ENCODE measurements at places on chromosomes 3 and 15. TPM values are rescaled to one million over a fixed set of nuclear protein-coding genes. Genes with fewer than 3 reads are reported as not detected.

DNA sequence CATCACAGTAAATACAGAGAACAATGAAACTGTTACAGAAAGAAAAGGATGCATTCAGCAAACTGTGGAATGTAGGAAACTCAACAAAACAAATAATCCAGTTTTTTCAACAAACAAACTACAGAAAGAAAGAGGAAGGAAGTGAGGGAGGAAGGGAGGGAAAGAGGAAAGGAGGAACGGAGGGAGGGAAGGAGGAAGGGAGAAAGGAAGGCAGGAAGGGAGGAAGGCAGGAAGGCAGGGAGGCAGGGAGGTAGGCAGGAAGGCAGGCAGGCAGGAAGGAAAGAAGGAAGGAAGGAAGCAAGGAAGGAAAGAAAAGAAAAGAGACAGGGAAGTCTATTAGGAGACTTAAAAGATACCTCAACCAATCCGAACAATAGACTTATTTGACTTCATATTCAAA is 135.7 kb downstream of the EFHB start:
- DNase-seq = no peak

DNA sequence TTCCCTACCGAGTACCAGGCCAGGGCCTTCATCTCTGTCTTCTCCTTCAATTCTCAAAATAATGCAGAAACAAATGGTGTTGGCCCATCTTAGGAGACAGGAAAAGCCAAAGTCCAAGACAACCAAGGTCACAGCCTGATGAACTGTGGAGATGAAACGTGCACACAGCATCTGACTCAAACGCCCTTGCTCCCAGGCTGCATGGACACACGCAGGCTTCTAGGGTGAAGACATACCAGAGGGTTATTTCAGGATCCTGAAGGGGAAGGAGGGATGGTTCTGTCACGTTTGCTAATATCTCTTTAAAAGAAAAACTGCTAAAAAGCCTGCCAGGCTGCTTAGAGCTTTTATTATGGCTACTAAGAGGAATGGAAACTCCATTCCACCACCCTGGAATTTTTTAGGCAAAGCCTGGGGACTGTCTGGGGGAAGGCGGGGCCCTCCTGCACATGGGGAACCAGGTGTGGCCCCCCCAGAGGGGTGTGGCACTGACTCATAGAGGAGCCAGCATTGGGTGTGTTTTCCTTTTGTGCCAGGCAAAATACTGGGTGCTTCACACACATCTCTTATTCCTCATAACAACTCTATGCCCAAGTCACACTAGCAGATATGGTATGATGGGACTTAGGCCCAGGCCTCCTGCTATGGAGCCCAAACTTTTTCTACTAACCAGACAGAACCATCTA is 62.9 kb downstream of the UMPS start:
- DNase-seq = no peak

DNA sequence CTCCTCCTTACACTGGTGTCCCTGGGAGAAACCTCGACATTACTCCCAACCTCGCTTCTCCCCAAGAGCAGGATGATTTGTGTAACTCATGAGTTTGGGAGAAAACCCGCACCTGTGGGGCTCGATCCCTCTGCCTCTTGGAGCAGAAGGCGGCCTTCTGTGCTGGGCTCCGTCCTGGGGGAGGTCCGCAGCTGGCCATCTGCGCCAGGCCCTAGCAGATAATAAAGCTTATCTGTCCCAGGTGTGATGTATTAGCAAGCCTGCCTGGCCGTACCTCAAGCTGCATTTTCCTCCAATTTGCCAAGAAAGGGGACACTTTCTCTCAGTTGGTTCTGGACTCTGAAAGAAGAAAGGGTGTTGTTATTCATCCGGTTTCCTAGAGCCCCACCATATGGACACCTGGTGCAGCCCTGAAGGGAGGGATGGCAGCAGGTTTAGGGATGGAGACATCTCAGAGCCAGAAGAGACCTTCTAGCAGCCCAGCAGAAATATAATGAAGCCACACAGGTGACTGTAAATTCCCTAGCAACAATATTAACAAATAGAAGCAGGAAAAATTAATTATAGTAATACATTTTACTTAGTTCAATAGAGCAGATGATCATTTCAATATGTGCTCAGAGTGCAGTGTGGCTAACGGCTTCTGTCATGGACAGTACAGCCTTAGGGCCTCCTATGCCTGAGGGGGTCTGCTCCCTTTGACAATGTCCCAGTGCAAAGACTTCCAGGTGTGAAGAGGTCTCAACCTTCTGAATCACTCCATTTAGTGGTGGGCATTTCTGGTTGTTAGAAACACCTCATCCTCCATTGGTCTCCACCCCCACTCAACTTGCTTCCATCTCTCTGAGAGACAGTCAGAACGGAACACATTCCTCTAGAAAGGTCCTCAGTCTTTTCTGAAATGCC is 94.8 kb downstream of the CPN2 start:
- no peak for DNase-seq

GRCh38 chr3:140447136-140447535 is 230.7 kb upstream of the TRIM42 start:
- DNase-seq = no peak

DNA sequence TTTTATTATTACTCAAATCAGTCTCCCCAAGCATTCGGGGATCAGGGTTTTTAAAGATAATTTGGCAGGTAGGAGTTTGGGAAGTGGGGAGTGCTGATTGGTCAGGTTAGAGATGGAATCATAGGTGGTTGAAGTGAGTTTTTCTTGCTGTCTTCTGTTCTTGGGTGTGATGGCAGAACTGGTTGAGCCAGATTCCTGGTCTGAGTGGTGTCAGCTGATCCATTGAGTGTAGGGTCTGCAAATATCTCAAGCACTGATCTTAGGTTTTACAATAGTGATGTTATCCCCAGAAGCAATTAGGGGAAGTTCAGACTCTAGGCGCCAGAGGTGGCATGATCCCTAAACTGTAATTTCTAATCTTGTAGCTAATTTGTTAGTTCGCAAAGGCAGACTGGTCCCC is 20.6 kb upstream of the TRANK1 start:
- DNase-seq = peak; percentile 90

DNA sequence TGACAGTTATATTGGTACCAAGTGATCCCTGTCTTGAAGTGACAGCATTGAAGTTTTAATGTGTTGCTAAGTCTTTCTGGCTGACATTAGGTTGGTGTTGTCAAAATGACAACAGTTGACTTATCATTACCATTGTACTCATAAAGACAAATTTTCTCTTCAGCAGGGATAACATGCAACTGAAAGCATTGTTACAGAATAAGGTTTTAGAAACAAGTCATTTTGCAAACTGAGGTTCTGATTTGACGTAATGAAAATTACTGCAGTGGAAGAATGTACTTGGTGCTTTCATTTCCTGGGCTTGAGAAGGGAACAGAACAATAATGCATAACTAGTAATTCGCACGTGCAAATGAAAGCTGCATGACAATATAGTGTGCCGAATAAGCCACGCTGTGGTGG is 75.1 kb downstream of the MOBP start:
- no peak for DNase-seq

DNA sequence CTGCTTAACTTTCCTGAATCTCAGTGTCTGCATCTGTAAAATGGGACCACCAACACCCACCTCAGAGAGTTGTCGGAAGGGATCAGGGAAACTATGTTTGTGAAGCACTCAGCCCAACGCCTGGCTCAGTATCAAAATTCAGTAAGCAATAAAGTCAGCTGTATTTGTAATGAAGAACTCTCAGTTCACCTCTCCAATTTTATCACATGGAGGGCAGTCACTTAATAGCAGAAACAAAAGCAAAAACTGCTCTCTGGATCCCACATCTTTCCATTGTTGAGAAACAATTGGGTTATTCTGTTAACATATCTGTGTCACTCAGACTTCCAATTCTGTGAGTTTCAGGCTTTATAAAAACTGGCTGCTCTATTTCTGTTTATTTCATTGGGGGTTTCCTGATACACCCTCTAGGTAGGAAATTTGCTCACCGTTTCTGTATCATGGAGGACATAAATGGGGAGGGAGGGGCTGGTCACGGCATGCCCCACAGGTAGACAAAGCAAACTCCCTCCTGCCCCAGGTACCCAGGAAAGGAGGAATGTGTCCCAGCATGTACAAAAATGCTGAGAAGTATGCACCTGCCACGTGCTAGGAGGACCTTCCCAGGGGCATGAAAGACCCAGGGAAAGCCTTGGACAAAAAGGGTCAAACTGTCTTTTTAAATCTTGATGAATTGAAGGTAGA is 81.4 kb upstream of the LMOD3 start:
- no peak for DNase-seq

Gene SYNPR
- total RNA-seq = 0.13 TPM

Gene CIP2A
- total RNA-seq = 3.7 TPM

Gene UBA5
- 56.3 TPM for total RNA-seq
